HFFc6 (cell line): ENCODE measurements at places on chromosomes 7 and 10.
A peak's percentile ranks its signal among the peaks of the same experiment; 100 is the strongest.

- DNase-seq: peak; percentile 9
These were observed 7.9 kb downstream of the MTURN start for GRCh38 chr7:30142710-30143109.

- DNase-seq: peak; percentile 31
These were observed 14.0 kb downstream of the GATAD1 start for GRCh38 chr7:92461027-92462003.

- DNase-seq: no peak
These were observed 35.9 kb upstream of the SKAP2 start for GRCh38 chr7:26900251-26900650.

DNA sequence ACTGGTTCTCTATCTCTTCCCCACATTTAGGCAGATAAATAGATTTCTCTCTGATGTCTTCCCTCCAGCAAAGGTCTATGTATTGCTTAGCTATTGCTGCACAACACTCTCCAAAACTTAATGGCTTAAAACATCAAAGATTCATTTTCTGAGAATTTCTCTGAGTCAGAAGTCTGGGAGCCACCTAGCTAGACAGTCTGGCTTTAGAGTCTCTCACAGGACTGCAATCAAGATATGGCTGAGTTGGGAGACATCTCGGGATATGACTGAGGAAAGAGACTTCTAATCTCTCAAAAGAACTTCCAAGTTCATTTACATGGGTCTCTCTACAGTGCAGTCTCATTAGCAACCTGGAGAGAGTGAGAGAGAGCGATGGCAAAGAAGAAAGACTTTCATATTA is 553.6 kb upstream of the GHITM start:
- no peak for DNase-seq

GRCh38 chr10:100204370-100204769 is 18.5 kb upstream of the ERLIN1 start:
- no peak for DNase-seq

GRCh38 chr10:16817125-16818019 is at the start of gene RSU1:
RSU1 (minus strand) TSS chr10:16817424; CDS start chr10:16817081, 343 bp downstream.
- peak; percentile 100 for DNase-seq

GRCh38 chr7:156466272-156466671 is 174.3 kb upstream of the RNF32 start:
- DNase-seq: no peak

GRCh38 chr10:102613785-102614184 is 30.5 kb upstream of the TRIM8 start:
- DNase-seq: no peak

- peak; percentile 76 for DNase-seq
These were observed 3.7 kb downstream of the NRP1 start for GRCh38 chr10:33330543-33331378.

DNA sequence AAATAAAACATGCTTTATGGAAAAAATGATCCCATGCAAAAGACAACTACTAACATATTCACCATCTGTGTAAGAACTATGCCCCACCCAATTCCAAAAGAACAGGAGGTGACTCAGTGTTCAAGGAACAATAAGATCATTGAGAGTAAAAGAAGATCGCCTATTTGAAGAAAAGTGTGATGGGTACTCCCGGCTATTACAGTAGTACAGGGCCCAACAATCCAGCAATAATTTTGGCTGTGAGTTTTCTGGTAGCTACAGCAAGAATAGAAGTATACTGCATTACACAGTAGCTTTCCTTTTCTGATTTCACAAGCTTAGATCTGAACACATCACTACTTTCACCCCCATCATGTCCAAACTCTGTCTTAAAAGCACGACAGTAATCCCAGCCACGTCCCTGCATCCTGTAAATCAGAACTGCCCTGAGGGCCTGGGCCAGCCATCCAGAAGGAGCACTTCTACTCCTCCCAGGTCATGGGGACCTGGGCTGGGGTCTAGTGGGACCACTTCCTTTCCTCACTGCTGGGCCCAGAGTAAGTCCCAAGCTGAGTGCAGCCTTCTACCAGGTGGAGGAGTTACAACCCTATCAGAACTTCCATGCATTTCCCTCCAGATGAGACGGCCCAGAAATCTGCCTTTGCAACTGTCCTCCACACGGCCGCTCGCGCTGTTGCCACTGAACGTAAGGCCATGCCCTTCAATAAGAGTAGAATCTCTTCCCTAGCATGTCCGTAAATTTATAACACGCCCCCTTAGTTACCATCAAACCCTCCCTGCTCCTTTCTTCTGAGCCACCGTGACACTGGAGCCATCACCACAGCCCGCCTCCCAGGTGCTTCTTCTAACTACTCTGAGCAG is 7.9 kb downstream of the ESYT2 start:
- DNase-seq: peak; percentile 57

- DNase-seq: no peak
These were observed 2.3 kb downstream of the ABCB1 start for GRCh38 chr7:87598234-87599009.

- DNase-seq: peak; percentile 15
These were observed 28.3 kb downstream of the TBATA start for GRCh38 chr10:70756700-70757360.

DNA sequence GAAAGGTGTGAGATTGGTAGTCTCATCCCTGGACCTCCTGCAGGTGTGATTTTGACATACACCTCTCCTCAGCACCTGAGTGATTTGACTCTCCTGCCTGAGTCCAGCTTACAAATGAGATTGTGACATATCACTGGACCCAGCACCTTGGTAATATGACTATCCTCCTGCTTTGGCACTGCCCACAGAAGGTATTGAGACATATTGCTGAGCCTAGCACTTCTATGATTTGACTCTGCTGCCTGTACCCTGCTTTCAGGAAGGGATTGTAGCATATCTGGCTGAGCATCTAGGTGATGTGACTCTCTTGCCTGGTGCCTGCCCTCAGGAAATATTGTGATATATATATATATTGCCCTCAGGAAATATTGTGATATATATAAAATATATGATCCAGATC is 43.5 kb upstream of the ZNF680 start:
- DNase-seq: no peak

DNA sequence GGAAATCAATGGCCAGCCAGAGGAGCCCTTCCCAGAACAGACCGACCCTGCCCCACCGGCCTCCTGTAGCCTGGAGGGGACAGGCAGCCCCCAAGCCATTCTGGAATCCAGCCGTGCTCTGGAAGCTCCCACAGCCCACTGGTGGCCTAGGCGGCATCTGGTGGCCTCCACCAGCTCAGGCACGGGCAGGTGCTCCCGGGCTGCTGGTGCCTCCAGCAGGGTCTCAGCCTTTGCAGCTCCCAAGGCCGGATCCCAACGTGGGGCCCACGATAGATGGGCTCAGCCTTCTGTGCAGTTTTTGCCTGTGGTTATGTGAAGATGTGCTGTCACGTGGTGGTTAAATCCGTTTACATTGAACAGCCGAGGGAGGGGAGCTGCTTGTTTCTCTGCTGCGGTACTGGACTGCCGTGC is 44.4 kb downstream of the JAKMIP3 start:
- DNase-seq: no peak

DNA sequence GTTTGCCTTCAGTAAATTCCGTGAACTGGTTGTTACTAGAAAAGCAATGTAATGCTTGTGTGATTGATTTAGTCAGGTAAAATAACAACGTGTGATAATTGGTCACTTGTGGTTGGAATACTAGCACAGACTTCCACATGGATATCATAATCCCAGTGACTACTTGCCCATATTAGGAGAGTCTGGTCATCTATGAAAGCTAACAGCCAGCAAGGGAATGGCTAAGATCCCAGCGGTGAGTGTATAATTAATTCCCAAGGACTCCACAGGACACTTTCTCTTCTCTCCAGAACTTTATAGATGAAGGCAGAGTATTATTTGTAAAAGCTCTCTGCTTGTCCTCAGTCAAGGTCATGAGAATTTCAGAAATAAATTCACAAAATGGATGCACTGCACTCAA is 662.6 kb upstream of the TEX47 start:
- DNase-seq: no peak

- peak; percentile 14 for DNase-seq
These were observed 4.3 kb upstream of the LIPF start for GRCh38 chr10:88659725-88660597.
